Left cardiac atrium (tissue), 4 donors: ENCODE measurements at places on chromosomes 5 and 9. TPM values are rescaled to one million over a fixed set of nuclear protein-coding genes. Genes with fewer than 3 reads are reported as not detected.

- no peak for DNase-seq
Observed at GRCh38 chr5:43209060-43209459, 17.0 kb downstream of the NIM1K start.

- DNase-seq: no peak
Observed at GRCh38 chr9:109722007-109722406, 58.0 kb upstream of the PALM2AKAP2 start.

- no peak for DNase-seq
Observed at GRCh38 chr5:1418921-1419280, 26.3 kb downstream of the SLC6A3 start.

GRCh38 chr5:174945853-174946252 is 221.5 kb downstream of the MSX2 start:
- no peak for DNase-seq

GRCh38 chr9:748861-749497 is 92.5 kb upstream of the DMRT1 start:
- no peak for DNase-seq

The SLC45A2 gene
- 0.15 TPM for total RNA-seq

The NFX1 gene
- 35.4 TPM for total RNA-seq
